Bronchus fibroblast of lung (primary cell): ENCODE measurements at places on chromosomes 3 and 15. TPM values are rescaled to one million over a fixed set of nuclear protein-coding genes. Genes with fewer than 3 reads are reported as not detected.

TMEM89 gene
- not detected in 2 replicates for total RNA-seq

AMT gene
- total RNA-seq: 2.5 and 2.7 TPM in 2 replicates

RBM6 gene
- 20.5 and 24.7 TPM in 2 replicates for total RNA-seq

LRRC34 gene
- 4.6 and 7.1 TPM in 2 replicates for total RNA-seq

CA12 gene
- total RNA-seq: 18.7 and 20.8 TPM in 2 replicates

SCAMP2 gene
- 44.6 and 52.6 TPM in 2 replicates for total RNA-seq

ATP13A5 gene
- total RNA-seq: not detected in 2 replicates

KLHL6 gene
- not detected in 2 replicates for total RNA-seq

C2CD4A gene
- not detected in 2 replicates for total RNA-seq

SPATA12 gene
- under 0.01 and 0.15 TPM in 2 replicates for total RNA-seq

PSTPIP1 gene
- total RNA-seq: 0.84 and 1.5 TPM in 2 replicates

KLF15 gene
- 3.2 and 3.3 TPM in 2 replicates for total RNA-seq

LMAN1L gene
- total RNA-seq: not detected in 2 replicates

WDR93 gene
- total RNA-seq: 0.15 TPM in 1 of 2 replicates, not detected in the other

SLC12A1 gene
- not detected in 2 replicates for total RNA-seq

ADGRG7 gene
- not detected in 2 replicates for total RNA-seq

ZNF860 gene
- 0.17 and 0.30 TPM in 2 replicates for total RNA-seq

CACNA2D2 gene
- total RNA-seq: 0.15 and 0.17 TPM in 2 replicates

LMLN gene
- 1.9 and 4.9 TPM in 2 replicates for total RNA-seq

GOLGA6D gene
- total RNA-seq: not detected in 2 replicates

CDCP1 gene
- total RNA-seq: 22.1 and 23.2 TPM in 2 replicates

TGM4 gene
- 0.15 and 0.17 TPM in 2 replicates for total RNA-seq

CLRN1 gene
- not detected in 2 replicates for total RNA-seq

ZNF80 gene
- not detected in 2 replicates for total RNA-seq

SERPINI2 gene
- total RNA-seq: not detected in 2 replicates

FOXB1 gene
- not detected in 2 replicates for total RNA-seq

ZDHHC19 gene
- total RNA-seq: not detected in 2 replicates

CAPN3 gene
- 0.50 and 1.6 TPM in 2 replicates for total RNA-seq

EFCC1 gene
- not detected in 2 replicates for total RNA-seq

FBXO40 gene
- total RNA-seq: not detected in 2 replicates

LTK gene
- total RNA-seq: 0.50 and 0.59 TPM in 2 replicates

EPHA6 gene
- total RNA-seq: 0.17 TPM in 1 of 2 replicates, not detected in the other

SEMA6D gene
- 1.8 and 3.4 TPM in 2 replicates for total RNA-seq

EPHB1 gene
- 1.0 and 1.5 TPM in 2 replicates for total RNA-seq

MOBP gene
- not detected in 2 replicates for total RNA-seq

TASOR gene
- total RNA-seq: 25.3 and 33.0 TPM in 2 replicates

LYZL4 gene
- not detected in 2 replicates for total RNA-seq

LIPC gene
- 0.17 TPM in 1 of 2 replicates, not detected in the other for total RNA-seq

SYNPR gene
- not detected in 2 replicates for total RNA-seq

REC114 gene
- total RNA-seq: not detected in 2 replicates
